ENCODE measurements at places on chromosomes 6 and 20.

DNA sequence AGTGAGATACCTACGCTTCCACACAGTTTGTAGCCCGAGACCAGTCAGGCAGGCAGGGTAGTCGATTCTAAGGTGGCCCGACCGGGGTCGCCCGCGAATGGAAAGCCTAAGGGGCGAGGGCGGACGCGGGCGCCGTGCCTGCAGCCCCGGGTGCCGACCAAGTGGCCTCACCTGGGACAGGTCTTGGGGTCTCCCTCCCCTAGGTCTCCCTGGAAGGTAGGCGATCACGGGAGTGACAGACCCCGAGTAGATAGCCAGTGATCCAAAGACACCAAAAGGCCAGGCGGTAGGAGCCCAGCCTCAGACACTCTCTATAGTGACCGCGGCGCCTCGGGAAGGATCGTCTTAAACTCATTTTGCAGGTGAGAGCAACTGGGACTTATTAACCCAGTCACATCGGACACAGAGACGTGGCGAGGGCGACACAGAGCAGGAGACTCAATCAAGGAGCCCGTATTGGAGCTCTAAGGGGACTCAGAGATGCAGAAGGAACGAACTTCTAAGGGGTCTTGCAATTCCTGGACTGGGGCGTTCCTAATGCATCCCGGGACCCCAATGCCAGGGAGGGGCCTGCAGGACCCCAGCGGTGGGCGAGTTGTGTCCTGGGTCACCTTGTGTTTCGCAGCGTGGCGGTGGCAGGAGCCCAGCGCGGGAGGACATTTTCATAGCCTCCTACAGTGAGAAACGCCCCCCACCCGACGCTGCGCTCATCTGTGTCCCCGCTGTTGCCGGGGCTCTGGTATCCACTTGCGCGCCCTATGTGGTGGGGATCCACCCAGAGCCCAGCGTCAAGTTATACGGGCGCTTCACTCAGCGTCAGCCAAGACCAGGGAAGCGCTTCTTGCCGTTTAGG, 2.1 kb upstream of the VSX1 start:
- DNase-seq = no peak

DNA sequence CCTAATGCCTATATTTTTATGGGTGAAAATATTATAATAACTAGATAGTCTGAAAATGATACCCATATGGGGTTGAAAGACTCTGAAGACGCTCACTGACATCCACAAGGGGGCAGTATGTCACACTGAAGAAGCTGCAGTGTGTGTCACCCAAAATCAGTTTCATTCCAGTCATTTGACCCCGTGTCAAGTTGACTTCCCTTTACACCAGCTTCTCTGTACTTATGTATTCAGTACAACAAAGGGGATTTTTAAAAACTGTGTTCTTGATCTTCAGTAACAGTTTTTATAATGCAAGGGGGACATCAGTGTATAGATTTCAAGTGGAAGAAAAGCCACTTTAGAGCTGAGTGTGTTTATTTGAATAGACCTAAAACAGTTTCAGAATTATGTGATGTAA, 19.3 kb downstream of the FAXC start:
- DNase-seq = peak; percentile 71

DNA sequence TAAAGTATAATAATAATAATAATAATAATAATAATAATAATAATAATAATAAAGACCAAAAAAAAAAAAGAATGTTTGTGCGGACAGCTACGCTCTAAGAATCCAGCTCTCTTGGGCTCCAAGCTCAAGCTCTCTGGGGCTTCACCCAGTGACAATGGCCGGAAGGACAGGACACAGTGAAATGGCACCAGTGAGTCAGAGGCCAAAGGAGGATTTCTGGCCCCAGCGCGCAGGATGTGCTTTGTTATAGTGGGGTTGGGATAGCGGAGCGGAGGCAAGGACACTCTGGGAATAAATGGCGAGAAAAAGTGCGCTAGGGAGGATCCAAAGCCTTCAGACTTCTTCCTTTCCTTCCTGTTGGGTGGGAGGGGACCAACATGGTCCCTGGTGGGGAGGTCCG, 38.2 kb downstream of the HLA-A start:
- DNase-seq = no peak

GRCh38 chr6:51129043-51129442, 310.4 kb downstream of the TFAP2B start:
- no peak for DNase-seq

DNA sequence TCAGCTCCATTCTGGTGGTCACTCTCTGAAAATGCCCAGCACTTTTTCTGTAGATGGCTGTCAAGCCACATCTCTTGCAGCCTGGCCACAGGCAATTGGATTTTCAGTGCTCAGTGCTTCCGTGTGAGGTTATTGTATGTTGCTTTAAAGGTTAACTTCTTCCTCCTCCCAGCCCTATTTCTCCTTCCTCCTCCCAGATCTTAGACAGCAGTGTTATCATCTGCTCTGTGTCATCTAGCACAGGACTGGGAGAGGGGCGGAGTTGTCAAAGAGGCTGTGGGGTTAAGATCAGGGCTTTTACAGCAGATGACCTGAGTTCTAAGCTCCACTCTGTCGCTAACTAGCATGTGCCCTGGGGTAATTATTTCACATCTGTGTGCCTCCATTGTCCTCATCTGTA, 129.0 kb downstream of the PHACTR3 start:
- DNase-seq = no peak

GRCh38 chr6:51562198-51562597, 525.2 kb downstream of the PKHD1 start:
- DNase-seq = peak; percentile 81

DNA sequence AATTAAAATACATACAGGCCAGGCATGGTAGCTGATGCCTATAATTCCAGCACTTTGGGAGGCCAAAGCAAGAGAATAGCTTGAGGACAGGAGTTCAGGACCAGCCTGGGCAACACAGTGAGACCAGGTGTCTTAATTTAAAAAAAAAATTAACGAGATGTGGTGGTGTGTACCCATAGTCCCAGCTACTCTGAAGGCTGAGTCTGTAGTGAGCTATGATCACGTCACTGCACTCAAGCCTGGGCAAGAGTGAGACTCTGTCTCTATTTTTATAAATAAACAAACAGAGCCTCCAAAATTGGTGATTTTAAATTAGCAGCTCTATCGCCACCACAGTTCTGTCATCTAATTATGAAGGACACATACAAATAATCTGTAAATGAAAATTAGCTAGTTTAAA, 37.9 kb downstream of the ABHD12 start:
- no peak for DNase-seq

- no peak for DNase-seq
These were observed 186.2 kb upstream of the CST7 start for GRCh38 chr20:24762791-24763350.

- DNase-seq = no peak
These were observed 36.4 kb upstream of the UTRN start for GRCh38 chr6:144248476-144249301.

GRCh38 chr6:20542927-20543602, 8.8 kb downstream of the CDKAL1 start:
- DNase-seq = peak; percentile 74

- DNase-seq = no peak
These were observed 51.0 kb downstream of the SSR1 start for GRCh38 chr6:7261852-7262461.

GRCh38 chr6:22717915-22718314, 148.5 kb downstream of the HDGFL1 start:
- peak; percentile 21 for DNase-seq

- DNase-seq = no peak
These were observed 81.6 kb downstream of the C6orf118 start for GRCh38 chr6:165227644-165228329.

GRCh38 chr6:41625442-41625841, 12.8 kb upstream of the MDFI start:
- peak; percentile 88 for DNase-seq

GRCh38 chr20:2986466-2986865, 57.0 kb upstream of the GNRH2 start:
- no peak for DNase-seq

DNA sequence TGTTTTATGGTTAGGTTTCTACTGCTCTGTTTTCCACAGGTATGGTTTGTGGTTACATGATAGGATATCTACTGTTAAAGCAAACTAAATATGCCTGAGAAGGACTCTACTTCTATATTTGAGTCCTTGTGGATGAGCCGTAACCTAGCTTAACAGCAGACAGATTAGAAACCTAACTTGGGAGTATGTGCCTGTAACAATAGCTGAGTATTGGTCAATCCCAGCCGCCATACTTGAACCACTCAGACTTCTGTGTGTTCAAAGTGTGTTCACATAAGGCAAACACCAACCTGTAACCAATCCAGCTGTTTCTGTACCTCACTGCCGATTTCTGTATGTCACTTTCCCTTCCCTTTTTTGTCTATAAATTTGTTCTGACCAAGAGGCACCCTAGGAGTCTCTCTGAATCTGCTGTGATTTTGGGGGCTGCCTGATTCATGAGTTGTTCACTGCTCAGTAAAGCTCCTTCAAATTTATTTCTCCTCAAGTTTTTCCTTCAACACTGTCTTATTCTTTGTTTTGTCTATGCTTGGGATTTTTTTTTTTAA, 37.1 kb downstream of the PHF3 start:
- DNase-seq = no peak

- DNase-seq = no peak
These were observed 1.7 kb upstream of the TMEM170B start for GRCh38 chr6:11535801-11536230.

GRCh38 chr6:27161946-27162603, 85.4 kb upstream of the PRSS16 start:
- no peak for DNase-seq

DNA sequence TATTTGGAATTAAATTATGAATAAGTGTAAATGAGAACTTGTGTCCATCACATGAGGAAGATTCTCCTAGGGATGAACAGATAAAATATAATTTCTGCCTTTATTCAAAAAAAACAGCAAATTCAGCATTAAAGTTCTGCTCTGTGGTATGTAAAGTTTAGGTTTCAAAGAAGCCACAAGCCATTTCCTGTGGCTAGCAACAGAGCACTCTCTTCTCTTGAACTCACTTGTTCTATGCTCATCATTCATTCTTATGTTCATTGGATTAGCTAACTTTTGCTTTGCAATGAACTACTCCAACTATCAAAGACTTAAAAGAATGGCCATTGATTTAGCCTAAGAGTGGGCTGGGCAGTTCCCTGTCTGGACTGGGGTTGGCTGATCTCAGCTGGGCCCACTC, 20.8 kb upstream of the SNRPB2 start:
- peak; percentile 57 for DNase-seq

DNA sequence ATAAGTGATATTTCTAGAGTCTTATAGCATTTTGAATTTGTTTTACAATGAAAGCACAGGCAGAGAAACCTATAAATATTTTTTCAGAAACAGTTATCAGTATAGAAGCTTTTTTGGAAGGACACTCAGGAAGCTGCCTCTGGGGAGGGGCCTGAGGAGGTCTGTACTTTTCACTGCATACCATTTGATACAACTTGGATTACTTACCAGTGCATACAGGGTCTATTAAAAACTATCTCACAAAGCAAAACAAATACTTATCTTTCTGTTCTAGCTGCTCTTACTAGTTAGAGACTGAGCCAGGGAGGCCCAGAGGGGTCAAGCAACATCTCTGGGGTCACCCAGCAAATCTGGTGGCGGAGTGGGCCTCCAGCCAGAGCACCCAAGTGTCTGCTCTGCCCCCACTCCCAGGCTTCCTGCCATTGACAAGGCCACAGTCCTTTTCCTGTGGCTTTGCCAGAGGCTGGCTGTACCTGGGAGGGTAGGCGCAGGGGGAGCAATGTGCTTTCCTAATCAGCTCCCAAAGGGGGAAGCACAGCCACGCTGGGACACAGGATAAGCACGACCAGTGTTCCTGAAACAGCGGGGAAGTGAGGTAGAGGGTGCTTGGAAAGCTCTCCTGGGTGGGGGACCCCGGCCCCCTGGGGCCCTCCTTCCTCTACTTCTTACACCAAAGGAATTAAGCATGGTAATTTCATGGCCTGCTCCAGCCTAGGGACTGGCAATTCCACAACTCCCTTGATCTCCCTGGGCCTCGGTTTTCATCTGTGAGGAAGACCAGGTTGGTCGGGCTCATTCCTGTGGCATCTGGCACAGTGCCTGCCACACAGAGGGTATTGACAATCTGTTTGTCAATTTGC, 7.8 kb downstream of the TCF15 start:
- DNase-seq = no peak

DNA sequence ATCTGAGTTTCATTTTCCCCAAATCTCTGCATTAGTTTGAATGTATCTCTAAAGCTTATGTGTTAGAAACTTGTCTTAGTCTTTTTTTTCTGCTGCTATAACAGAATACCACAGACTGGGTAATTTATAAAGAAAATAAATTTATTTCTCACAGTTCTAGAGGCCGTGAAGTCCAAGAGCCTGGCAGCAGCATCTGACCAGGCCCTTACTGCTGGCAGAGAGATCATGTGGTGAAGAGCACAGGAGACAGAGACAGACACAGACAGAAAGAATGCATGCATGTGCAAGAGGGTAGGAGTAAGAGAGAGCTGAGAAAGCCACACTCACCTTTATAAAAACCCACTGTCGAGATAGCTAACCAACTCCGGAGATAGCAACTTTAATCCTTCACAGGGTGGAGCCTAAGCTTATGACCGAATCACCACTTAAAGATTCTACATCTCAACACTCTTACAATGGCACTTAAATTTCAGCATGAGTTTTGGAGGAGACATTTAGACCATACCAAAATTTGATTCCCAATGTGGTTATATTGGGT, 412.7 kb upstream of the SOX4 start:
- DNase-seq = no peak

- DNase-seq = no peak
These were observed 579.2 kb downstream of the EPM2A start for GRCh38 chr6:145155873-145156782.

- no peak for DNase-seq
These were observed 307.1 kb upstream of the FLRT3 start for GRCh38 chr20:14644306-14645097.
